CD8-positive, alpha-beta memory T cell (primary cell): ENCODE measurements at places on chromosomes 6 and 20.

- DNase-seq: no peak
These were observed 25.2 kb downstream of the CAPN11 start for GRCh38 chr6:44183783-44184182.

- DNase-seq: no peak
These were observed 15.4 kb upstream of the TMEM30A start for GRCh38 chr6:75299801-75300530.

GRCh38 chr6:62528894-62529526 is 243.0 kb upstream of the KHDRBS2 start:
- DNase-seq: no peak

DNA sequence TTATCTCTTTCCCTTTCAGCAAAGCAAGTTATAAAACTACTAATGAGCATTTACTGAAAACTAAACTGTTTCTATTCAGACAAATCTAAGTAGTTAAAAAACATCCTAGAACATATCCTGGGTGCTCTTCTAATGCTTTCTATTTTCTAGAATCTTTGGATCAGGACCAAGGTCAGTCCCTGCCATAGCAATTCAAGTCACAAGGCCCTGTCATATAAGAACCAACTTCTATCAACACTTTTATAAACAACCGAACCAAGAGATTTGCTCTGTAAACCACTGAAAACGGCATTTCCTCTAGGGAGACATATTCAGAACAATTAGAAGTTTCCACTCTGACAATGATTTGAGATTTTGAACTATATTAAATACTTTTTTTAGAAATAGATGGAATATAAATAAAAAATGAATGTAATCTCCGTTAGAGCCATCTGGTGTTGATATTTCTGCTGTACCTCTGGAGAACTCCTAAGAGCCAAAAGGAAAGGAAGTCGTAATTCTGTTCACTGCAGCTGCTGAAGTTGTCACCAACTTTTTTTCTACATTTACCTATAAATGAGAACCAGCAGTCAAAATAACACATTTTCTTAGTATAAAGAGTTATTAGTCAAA is 51.4 kb upstream of the LGSN start:
- no peak for DNase-seq

DNA sequence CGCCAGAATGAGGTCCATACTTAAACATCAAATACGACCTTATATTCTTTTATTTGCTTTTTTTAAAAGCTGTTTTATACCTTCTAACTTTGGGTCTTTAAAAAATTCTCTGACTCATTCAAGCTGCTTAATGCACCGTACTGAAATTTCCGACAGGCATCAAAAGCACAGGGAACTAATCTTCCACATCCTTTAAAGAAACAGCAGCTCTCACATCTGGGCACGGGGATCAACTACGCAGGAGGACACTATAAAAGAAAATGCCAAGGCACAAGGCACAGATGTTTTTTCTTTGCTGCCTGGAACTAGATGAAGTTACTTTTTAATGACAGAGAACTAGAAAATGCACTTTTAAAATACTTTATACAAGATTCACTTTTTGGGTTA is 112.4 kb upstream of the ARG1 start:
- DNase-seq: no peak

DNA sequence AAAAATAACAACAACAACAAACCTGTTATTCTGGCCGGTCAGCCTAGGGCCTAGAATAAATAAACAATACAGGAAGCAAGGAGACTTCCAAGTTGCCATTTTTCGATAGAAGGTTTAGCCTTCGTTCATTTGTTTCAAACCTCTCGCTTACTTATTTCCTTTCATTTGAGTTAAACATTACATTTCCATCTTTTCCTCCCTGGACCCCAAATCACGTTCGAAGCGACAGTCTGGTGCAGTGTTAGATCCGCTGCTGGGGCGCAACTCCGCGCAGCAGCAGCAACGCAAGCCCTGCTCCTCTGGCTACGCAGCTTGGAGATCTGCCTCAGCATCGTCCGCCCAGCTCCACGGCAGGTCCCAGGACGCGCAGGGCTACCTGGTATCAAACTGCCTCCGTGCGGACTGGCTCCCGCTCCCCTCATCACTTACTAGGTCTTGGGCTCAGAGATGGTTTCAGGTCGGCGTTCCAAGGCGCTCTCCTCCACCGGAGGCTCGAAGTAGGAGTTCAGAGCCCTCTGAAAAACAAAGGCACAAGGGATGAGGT is 530 bp downstream of the TDP2 start:
- no peak for DNase-seq

DNA sequence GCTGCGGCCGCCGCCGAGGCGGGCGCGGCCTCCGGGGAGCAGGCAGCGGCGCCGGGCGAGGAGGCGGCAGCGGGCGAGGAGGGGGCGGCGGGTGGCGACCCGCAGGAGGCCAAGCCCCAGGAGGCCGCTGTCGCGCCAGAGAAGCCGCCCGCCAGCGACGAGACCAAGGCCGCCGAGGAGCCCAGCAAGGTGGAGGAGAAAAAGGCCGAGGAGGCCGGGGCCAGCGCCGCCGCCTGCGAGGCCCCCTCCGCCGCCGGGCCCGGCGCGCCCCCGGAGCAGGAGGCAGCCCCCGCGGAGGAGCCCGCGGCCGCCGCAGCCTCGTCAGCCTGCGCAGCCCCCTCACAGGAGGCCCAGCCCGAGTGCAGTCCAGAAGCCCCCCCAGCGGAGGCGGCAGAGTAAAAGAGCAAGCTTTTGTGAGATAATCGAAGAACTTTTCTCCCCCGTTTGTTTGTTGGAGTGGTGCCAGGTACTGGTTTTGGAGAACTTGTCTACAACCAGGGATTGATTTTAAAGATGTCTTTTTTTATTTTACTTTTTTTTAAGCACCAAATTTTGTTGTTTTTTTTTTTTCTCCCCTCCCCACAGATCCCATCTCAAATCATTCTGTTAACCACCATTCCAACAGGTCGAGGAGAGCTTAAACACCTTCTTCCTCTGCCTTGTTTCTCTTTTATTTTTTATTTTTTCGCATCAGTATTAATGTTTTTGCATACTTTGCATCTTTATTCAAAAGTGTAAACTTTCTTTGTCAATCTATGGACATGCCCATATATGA is 3.2 kb downstream of the MARCKS start:
- DNase-seq: no peak

DNA sequence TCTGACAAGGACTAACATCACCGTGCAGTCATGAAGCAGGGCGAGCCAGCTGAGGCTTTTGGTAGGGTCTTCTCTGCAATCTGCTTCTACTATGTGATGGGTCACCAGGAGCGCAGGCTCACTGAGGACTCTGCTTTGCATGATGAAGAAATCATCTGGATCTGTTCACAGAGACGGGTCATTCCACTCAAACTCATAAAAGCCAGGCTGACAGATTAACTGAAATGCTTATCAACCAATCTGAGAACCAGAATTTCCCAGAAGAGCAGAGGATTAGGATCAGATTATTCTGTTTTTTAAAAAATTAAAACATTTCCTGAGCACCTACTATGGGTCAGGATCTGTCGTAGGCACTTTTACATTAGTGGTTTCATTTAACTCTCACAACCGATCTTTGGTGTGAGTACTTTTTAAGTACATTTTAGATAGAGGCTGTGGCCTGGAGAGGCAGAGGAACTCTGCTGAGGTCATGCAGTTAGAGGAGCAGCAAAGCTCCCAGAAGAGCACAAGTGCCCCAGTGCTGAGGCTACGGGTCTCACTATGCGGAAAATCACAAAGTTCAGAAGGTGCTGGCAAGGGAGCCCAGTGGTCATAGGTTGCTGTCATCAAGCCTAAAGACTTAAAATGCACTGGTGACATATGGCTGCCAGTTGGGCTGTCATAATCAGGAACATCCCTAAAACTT is 109.1 kb downstream of the BACH2 start:
- DNase-seq: no peak

- DNase-seq: no peak
These were observed 688 bp downstream of the COMMD7 start for GRCh38 chr20:32742322-32743236.

GRCh38 chr6:152701863-152702401 is 4.2 kb downstream of the MYCT1 start:
- DNase-seq: no peak

DNA sequence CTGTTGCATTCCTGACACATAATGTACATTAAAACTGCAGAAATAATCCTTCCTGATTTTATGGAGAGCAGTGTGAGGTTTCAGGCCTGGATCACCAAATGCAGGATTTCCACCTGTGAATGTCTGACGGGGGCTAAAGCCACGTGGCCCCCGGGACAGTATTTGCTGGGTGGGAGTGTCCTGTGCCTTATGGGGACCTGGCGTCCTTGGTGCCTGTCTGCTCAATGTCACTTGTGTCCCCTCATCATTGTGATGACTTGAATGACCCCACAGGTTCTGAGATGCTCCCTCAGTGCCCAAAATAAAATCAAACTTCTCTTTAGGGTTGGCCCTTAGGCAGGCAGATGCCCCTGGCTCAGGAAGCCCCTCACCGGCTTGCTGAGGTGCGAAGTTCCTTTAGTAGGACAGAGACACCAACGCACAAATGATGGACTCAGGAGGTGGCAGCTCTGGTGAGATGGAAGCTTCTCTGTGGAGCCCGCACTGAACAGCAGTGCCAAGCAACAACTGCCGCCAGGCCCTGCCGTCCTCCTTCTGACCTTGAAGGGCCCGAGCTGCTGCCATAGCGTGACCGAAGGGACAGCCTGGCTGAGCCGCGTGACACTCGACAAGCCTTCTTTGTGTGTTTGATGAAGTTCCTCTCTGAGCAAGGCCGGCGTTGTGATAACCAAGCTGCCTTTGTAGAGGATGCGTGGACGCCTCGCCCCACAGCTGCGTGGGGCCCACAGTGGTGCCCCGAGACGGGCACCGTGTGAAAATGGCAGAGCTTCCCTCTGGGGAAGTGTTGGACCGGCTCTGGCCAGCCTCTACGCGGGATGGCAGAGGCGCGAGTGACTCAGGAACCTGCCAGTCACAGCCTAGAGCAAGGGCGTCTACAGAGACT is 30.9 kb downstream of the FRMD1 start:
- DNase-seq: no peak

DNA sequence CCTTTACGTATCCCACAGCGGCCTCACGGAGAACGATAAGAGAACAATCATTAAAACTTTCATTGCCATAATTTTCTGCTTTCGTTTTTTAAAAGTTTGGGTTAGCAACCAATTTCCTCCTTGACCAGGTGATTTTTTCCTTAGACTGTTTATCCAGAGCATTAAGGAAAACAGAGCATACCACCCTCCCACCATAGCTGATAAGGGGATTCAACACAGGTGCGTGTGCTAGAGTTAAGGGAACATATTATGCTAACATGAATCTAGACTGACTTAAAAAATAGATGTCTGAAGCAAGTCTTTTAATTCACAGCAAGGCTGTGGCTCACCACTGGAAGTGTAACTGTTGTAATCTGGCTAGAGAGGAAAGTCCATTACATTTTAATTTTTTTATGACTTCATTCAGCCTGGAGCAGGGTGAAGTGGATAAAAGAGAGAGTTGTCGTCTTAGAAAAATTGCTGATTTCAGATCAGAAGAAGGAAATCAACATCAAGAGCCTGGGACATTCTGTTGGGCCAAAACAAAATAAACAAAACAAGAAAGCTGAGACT is 5.5 kb upstream of the SLC22A2 start:
- no peak for DNase-seq

GRCh38 chr20:59406446-59406845 is 106.0 kb downstream of the EDN3 start:
- no peak for DNase-seq

- DNase-seq: no peak
These were observed 41.7 kb downstream of the FRK start for GRCh38 chr6:116018976-116019375.

DNA sequence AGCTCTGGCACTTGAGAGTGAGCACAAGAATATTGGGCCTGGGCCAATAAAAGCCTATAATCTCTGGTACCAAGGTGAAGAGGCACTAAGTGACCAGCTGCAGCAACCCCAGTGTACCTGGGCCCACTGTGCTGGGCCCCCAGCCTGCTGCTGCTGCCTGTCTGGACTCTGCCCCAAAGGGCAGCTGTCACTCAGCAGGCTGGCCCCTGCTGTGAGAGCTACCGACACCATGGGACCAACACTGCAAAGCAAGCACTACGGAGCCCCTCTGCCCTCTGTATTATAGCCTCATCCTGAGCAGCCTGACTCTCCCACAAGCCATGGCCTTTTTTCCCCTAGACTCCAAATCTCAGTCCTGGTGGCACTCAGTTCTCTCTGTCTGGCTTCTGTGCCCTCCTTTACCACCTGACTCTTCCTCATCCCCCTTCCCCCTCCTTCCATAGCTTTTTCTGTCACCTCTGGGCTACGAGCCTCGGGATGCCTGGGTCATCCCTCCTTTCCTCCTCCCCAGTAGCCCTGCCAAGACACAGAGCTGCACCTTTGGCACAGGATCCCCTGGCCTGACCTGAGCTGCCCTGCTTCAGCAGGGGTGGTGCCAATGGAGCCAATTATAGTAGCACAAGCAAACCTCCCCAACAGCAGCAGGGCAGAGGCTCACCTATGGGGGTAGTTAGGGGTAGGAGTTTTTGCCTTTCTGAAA is 14.2 kb downstream of the RRP36 start:
- DNase-seq: no peak

DNA sequence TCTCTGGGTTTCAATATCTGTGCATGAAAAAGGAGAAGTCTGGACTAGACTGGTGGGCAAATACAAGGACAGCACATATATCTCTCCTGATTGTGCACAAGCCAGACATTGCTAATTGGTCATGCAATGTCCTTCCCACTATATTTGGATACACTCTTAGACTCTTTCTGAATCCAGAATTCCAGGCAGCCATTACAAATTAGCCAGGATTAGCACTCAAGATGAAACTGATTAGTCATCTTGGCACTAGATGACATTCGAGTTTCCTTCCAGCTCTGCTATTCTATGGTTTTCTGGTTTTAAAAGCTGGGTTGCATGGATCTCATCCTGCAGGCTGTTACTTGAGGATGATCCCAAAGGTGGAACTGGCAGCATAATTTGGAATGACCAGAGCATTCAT is 73.2 kb downstream of the SCP2D1 start:
- no peak for DNase-seq

DNA sequence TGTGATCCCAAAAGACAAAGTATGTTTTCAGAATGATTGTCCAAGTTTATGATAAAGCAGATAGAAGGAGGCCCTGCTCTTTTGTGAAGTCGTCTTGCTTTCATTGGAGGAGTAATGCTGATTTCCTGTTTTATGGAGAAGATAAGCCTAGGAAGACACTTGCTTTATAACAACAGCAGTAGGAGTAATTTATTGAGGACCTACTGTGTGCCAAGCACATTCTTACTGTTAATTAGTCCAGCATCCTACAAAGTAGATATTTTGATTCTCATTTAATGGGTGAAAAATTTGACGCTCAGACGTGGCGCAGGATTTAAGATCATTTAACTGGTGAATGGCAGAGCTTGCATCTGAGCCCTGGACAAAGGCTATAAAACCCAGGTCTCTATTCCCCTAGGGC is 87.6 kb downstream of the ZDHHC14 start:
- DNase-seq: no peak

DNA sequence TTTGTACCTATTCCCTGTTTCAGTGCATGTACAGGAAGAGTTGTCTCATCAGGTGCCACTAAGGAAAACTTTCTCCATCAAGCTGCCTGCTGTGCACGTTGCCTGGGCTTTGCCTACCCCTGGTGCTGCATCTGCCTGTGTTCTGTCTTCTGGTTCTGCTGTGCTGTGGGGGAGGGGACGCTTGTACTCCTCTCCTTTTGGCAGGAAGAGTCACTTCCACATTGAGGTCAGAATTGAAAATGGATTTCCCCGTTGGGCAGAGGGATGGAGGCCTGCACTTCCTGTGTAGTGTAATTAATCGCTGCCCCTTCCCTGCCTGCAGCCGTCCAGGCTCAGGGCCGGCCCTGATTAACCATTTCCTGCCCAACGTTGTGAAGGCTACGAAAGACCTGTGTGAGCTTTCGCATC is 153.3 kb downstream of the SCML4 start:
- DNase-seq: no peak
